Central memory CD4-positive, alpha-beta T cell (primary cell): ENCODE measurements at places on chromosomes 7 and 10.

- DNase-seq: no peak
Observed at GRCh38 chr7:83696101-83696500, 47.2 kb upstream of the SEMA3E start.

DNA sequence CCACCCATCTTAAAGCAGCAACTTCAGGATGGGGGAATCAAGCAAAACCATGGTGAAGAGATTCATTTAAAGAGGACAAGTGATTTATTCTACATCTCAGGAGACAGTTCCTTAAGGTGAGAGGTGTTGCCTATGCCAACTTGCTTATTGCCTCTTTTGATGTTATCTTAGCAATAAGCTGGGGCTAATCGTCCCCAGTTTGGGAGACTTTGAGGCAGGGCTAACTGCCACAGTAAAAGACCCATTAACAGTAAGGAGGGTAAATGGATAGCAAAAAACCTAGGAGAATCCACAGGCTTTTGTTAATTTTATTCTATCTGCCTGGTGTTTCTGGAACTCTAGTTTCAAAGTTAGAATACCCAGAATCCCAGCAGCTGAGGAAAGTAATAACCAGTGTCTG, 22.1 kb upstream of the HERPUD2 start:
- DNase-seq: no peak

DNA sequence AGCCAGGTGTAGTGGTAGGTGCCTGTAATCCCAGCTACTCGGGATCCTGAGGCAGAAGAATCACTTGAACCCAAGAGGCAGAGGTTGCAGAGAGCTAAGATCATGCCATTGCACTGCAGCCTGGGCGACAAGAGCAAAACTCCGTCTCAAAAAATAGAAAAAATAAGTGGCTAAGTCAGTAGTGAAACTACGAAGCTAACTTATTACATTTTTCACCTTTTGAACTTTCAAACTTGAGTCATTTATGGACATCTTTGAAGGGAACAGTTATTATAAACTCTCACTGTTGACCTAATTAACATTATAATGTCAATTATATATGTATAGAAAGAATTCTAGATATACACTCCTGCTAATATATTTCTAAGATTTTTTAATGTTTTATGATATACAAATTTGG, 541.5 kb upstream of the C7orf33 start:
- DNase-seq: no peak

- no peak for DNase-seq
Observed at GRCh38 chr10:46002916-46003693, 27.3 kb downstream of the NCOA4 start.
